ENCODE measurements at places on chromosomes 11 and 22.

DNA sequence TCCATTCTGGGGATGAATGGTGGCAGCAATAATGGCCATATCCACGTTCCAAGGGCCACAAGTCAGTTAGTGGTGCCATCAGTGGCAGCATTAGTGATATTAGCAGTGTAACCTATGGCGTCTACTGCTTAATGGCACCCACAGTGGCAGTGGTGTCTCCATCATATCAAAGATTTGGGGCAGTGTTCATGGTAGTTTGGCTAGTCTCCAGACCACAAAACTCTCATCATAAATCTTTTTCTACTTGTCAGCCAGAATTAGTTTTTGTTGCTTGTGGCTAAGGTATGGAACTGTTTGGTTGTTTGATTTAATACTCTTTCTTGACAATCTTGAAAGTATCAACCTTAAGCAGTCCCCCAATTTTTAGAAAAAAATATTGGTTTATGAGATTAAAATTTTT lies 45.1 kb upstream of the DEUP1 start:
- DNase-seq: no peak

- no peak for DNase-seq
Measured at GRCh38 chr11:46280706-46281105, 3.2 kb downstream of the CREB3L1 start.

DNA sequence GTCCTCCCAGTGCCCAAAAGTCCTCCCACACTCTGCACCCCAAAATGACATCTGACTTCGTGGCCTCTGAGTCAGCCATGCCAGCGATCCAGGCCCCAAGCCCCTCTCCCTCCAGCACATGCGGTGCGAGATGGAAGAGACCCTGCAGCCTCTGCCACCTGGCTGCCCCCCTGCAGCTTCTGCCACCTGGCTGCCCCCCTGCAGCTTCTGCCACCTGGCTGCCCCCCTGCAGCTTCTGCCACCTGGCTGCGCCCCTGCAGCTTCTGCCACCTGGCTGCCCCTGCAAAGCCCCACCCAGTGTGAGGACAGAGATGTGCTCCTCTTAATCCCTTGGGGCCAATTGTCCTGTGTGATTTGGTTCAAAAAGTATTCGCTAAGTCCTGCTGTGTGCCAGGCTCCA lies 68.0 kb downstream of the WNT7B start:
- no peak for DNase-seq

- no peak for DNase-seq
Measured at GRCh38 chr22:23146478-23147205, 1.4 kb downstream of the RAB36 start.

DNA sequence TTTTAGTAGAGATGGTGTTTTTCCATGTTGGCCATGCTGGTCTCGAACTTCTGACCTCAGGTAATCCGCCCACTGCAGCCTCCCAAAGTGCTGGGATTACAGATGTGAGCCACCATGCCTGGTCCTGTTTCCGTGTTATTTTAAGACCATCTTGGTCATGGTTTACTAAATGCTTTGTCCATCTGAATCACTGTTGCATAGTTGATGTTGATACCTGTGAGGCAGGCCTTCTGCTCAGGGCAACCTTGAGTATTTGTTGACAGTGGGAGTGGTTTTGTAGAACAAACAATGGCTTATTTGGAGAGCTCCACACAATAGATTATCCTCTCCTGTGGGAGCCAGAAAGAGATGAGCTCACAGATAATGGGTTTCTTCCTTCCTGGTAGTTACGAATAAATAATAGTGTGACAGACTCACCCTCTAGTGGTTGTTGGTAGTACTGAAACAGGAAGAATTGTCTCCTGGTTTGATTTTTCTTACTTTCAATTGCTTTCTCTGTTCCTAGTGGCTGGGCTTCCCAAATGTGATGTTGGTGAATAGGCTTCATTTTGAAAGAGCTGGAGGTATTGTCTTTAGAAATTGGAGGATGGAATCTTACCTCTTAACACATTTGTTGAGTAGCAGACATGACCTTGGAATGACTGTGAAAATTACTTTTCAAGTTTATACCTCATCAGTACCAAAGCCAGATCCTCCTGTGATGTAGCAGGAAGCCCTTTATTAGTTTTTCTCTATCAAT lies 39.0 kb downstream of the CTNND1 start:
- DNase-seq: peak; percentile 77

DNA sequence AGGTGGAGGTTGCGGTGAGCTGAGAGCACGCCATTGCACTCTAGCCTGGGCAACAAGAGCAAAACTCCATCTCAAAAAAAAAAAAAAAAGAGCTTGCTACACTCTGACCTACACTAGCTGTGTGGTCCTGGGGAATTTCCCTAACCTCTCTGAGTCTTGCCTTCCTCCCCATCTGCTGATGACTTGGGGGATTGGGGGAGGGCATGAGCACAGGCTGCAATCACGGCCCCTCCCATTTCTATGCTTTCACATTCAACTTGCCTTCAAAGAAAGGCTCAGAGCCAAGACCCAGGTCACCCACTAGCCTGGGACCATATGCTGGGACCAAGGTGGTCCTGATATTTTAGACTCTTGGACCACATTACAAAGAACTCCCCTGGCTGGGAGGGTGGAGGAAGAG lies 39.8 kb upstream of the TEF start:
- DNase-seq: no peak

- no peak for DNase-seq
Measured at GRCh38 chr22:24430431-24431308, 3.3 kb downstream of the ADORA2A start.
